ENCODE measurements at places on chromosomes 4 and X. TPM values are rescaled to one million over a fixed set of nuclear protein-coding genes. Genes with fewer than 3 reads are reported as not detected.

- H3K4me3 ChIP-seq = no peak overlapping the region
- no peak overlapping the region for H3K27ac ChIP-seq
- DNase-seq = no peak
- H3K4me1 ChIP-seq = no peaks in the 10 kb centered on the region
- H3K36me3 ChIP-seq = peaks cover 27% of the 10 kb centered on the region
Observed at GRCh38 chrX:9515489-9515888, 50.6 kb downstream of the TBL1X start.

GRCh38 chr4:106953036-106953705 is 82.9 kb downstream of the DKK2 start:
- no peak for DNase-seq
- H3K27ac ChIP-seq = no peak overlapping the region
- H3K36me3 ChIP-seq = no peaks in the 10 kb centered on the region
- H3K4me3 ChIP-seq = no peak overlapping the region
- no peaks in the 10 kb centered on the region for H3K27me3 ChIP-seq
- H3K4me1 ChIP-seq = no peaks in the 10 kb centered on the region

DNA sequence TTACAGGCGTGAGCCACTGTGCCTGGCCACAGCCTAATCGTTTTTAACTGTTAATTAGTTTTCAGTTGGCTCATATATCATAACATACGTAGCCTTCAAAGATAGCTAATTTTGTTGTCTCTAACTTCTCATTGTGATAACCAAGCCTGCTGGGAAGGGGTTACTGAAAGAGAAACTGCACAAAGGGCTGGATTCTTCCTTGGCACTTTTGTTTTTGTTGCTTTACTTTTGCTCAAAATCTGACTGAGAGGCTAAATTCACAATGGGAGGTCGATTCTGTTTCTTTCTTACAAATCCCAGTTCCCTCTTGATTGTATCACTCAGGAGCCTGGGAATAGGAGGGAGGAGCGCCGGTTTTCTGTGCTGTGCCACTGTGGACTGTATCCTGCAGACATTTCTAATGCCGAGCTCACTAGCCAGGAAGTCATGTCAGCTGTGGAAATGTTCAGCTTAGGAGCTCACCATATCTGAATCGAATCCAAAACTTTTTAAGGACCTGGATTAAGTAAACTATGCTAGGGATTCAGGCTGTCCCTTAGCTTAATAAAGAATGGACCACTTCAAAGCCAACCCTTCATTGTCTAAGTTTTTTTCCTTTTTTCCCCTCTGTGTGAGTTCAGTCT is 120.5 kb upstream of the FAT1 start:
- DNase-seq = no peak
- H3K4me3 ChIP-seq = no peak overlapping the region
- no peaks in the 10 kb centered on the region for H3K36me3 ChIP-seq
- H3K27me3 ChIP-seq = no peaks in the 10 kb centered on the region
- no peak overlapping the region for H3K27ac ChIP-seq

GRCh38 chrX:100747703-100748102 is 15.8 kb upstream of the SYTL4 start:
- no peak overlapping the region for H3K27ac ChIP-seq
- H3K36me3 ChIP-seq = no peaks in the 10 kb centered on the region
- no peak for DNase-seq
- no peaks in the 10 kb centered on the region for H3K4me1 ChIP-seq
- H3K27me3 ChIP-seq = no peaks in the 10 kb centered on the region

Gene USP17L24
- total RNA-seq = not detected

Gene CPLX1
- total RNA-seq = 0.90 TPM

Gene SLC10A4
- total RNA-seq = 1.6 TPM

Gene XK
- 0.85 TPM for total RNA-seq

Gene RAB33A
- total RNA-seq = 0.59 TPM
